ENCODE measurements at places on chromosomes 5 and 9. TPM values are rescaled to one million over a fixed set of nuclear protein-coding genes. Genes with fewer than 3 reads are reported as not detected.

DNA sequence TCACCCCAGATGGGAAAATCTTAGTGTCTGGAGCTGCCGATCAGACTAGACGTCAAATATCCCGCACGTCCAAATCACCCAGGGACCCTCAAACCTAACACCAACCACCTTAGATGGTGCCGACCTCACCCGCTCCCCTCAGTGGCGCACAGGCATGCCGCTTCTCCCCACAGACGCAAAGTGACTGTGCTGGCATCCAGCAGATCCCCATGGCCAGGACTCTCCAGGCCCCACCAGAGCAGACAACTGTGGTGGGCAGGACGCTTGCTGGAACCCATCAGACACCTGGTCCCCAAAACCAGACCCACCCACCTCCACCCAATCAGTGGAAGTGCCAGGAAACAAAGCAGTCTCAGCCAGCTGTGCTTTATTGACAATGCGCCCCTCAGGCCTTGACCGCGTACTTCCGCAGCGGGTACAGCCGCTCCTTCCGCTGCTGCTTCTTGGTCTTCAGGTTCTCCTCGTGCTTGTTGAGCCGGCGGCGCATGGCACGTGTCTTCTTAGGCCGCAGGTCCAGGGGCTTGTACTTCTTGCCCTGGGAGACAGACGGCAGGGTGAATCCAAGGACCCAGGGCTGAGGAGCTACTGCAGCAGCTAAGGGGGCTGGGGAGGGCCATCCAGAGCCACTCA is 4.1 kb downstream of the RPL35 start:
- peaks cover 41% of the 10 kb centered on the region for H3K36me3 ChIP-seq
- no peak overlapping the region for H3K27ac ChIP-seq
- H3K4me3 ChIP-seq = no peak overlapping the region
- H3K27me3 ChIP-seq = no peaks in the 10 kb centered on the region
- H3K4me1 ChIP-seq = peaks cover 14% of the 10 kb centered on the region
- DNase-seq = no peak

GRCh38 chr9:90795084-90795483 is 6.5 kb upstream of the SYK start:
- H3K36me3 ChIP-seq = no peaks in the 10 kb centered on the region
- H3K4me1 ChIP-seq = no peaks in the 10 kb centered on the region
- H3K27ac ChIP-seq = no peak overlapping the region
- H3K4me3 ChIP-seq = no peak overlapping the region
- H3K27me3 ChIP-seq = no peaks in the 10 kb centered on the region
- DNase-seq = no peak

DNA sequence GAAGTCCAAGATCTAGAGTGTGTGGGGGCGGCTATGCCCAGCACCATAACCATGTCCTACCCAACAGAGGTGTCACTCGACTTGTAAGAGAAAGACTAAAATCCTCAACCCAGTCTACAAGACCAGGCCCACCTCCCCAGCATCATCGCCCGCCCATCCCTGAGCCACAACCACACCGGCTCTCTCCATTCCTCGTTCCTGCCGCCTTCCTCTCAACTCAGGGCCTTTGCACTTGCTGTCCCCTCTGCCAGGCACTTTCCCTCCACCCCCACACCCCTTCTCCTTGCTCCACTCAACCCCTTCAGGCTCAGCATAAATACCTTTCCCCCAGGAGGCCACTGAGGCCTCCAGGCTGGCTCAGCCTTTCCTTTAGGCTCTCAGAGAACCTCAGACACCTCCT is 69.3 kb downstream of the PAX5 start:
- H3K27me3 ChIP-seq = no peaks in the 10 kb centered on the region
- no peak overlapping the region for H3K27ac ChIP-seq

- DNase-seq = no peak
- no peaks in the 10 kb centered on the region for H3K4me1 ChIP-seq
- no peak overlapping the region for H3K27ac ChIP-seq
- H3K27me3 ChIP-seq = no peaks in the 10 kb centered on the region
- no peak overlapping the region for H3K4me3 ChIP-seq
Observed at GRCh38 chr9:25814023-25814422, 135.8 kb upstream of the TUSC1 start.

DNA sequence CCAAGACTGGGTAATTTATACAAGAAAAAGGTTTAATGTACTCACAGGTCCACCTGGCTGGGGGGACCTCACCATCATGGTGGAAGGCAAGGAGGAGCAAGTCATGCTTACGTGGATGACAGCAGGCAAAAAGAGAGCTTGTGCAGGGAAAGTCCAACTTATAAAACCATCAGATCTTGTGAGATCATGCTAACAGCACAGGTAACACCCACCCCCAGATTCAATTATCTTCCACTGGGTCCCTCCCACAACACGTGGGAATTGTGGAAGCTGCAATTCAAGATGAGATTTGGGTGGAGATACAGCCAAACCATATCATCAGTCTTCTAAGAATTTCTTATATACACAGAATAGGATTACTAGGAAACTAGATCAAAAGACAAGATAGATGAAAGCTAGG is 555.6 kb downstream of the PRR16 start:
- H3K27ac ChIP-seq = no peak overlapping the region
- H3K36me3 ChIP-seq = no peaks in the 10 kb centered on the region
- no peaks in the 10 kb centered on the region for H3K27me3 ChIP-seq
- H3K4me1 ChIP-seq = no peaks in the 10 kb centered on the region
- no peak overlapping the region for H3K4me3 ChIP-seq

GRCh38 chr9:135400496-135400895 is 79.1 kb upstream of the PPP1R26 start:
- H3K4me3 ChIP-seq = no peak overlapping the region
- no peaks in the 10 kb centered on the region for H3K36me3 ChIP-seq
- no peaks in the 10 kb centered on the region for H3K4me1 ChIP-seq
- no peak overlapping the region for H3K27ac ChIP-seq
- H3K27me3 ChIP-seq = no peaks in the 10 kb centered on the region

- DNase-seq = no peak
- no peak overlapping the region for H3K4me3 ChIP-seq
- no peaks in the 10 kb centered on the region for H3K27me3 ChIP-seq
- H3K27ac ChIP-seq = no peak overlapping the region
Observed at GRCh38 chr5:158468444-158468843, 609.5 kb upstream of the CLINT1 start.

DNA sequence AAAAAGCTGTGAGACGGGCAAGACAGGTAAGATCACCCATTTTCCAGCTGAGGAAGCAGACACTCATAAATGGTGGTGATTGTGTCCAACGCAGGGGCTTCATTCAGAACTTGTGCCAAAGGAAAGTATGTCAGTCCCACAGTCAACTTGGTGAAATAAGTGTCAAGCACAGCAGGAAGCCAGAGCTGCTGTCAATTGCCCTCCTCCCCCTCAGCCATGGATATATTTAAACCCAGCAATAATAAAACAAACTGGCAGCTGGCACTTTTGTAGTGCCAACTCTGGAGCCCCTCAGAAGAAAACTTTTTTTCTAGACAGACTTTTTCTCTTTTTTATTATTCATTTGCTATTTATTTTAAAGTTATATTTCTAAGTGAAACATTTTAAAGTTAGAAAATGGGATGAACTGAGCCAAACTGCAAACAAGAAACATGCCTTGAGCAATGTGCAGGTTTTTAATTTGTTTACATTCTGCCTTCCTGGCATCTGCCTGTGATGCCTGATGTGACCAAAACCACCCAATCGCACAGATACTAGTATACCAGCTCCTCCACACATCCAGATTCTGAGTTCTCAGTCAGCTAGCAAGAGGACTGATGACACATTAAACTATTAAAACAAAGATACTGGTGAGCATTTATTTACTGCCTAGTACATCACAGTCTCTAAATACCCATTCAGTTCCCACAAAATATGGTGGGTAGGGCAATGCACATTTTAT is 17.0 kb downstream of the DMAC1 start:
- H3K4me1 ChIP-seq = no peaks in the 10 kb centered on the region
- DNase-seq = no peak
- no peak overlapping the region for H3K27ac ChIP-seq

GRCh38 chr9:71001780-71002386 is 119.5 kb downstream of the TRPM3 start:
- no peaks in the 10 kb centered on the region for H3K27me3 ChIP-seq
- no peak overlapping the region for H3K27ac ChIP-seq
- DNase-seq = no peak
- H3K36me3 ChIP-seq = no peaks in the 10 kb centered on the region

DNA sequence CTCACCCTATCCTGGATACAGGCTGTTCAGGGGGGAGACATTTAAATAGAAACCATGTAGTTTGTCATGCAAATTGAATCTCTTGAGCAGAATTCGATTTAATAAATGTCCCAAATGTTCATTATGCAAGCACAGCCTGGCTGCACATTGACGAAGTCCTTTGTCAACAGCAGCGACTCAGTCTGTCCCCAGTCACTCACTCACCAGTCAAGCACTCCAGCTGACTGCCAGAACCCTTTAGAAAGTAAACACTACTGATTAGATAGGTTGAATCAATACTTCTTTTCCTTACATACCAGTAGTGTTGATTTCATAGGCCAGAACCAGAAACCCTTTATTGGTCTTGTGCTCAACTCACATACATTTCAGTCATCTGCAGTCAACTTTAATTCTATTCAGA is 27.5 kb downstream of the CDH6 start:
- no peaks in the 10 kb centered on the region for H3K36me3 ChIP-seq
- H3K27me3 ChIP-seq = no peaks in the 10 kb centered on the region
- H3K27ac ChIP-seq = no peak overlapping the region
- no peak for DNase-seq
- no peak overlapping the region for H3K4me3 ChIP-seq

GRCh38 chr5:147410496-147411358 is 99.1 kb downstream of the DPYSL3 start:
- H3K4me1 ChIP-seq = peaks cover 24% of the 10 kb centered on the region
- no peak overlapping the region for H3K4me3 ChIP-seq
- H3K36me3 ChIP-seq = peaks cover 22% of the 10 kb centered on the region
- no peaks in the 10 kb centered on the region for H3K27me3 ChIP-seq
- DNase-seq = no peak

GRCh38 chr9:72486594-72486955 is 34.8 kb upstream of the TMC1 start:
- no peak overlapping the region for H3K27ac ChIP-seq
- H3K4me3 ChIP-seq = no peak overlapping the region
- no peaks in the 10 kb centered on the region for H3K27me3 ChIP-seq
- H3K4me1 ChIP-seq = no peaks in the 10 kb centered on the region
- no peaks in the 10 kb centered on the region for H3K36me3 ChIP-seq

- H3K4me1 ChIP-seq = no peaks in the 10 kb centered on the region
- no peaks in the 10 kb centered on the region for H3K36me3 ChIP-seq
- no peak overlapping the region for H3K27ac ChIP-seq
- H3K4me3 ChIP-seq = no peak overlapping the region
- no peak for DNase-seq
Observed at GRCh38 chr5:124725040-124725434, 21.4 kb downstream of the ZNF608 start.

DNA sequence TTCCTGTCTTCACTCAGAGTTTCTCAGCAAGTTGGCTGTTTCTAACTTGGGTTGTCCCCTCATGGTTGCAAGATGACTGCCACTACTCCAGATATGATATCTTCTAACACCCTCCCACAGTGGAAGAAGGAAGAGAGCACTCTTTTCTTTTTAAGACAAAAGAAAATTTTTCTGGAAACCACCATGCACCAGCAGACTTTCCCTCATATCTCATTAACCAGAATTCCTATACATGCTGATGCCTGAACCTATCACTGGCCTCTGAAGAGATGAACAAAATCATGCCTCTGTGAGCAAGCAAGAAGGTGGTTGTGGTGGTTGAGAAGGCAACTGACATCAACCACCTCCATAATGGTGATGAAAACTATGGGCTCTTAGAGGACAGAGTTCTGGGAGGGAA is 56.8 kb downstream of the FEM1C start:
- no peak for DNase-seq
- H3K36me3 ChIP-seq = no peaks in the 10 kb centered on the region
- H3K4me3 ChIP-seq = no peak overlapping the region
- H3K4me1 ChIP-seq = no peaks in the 10 kb centered on the region
- H3K27ac ChIP-seq = no peak overlapping the region
- H3K27me3 ChIP-seq = no peaks in the 10 kb centered on the region

DNA sequence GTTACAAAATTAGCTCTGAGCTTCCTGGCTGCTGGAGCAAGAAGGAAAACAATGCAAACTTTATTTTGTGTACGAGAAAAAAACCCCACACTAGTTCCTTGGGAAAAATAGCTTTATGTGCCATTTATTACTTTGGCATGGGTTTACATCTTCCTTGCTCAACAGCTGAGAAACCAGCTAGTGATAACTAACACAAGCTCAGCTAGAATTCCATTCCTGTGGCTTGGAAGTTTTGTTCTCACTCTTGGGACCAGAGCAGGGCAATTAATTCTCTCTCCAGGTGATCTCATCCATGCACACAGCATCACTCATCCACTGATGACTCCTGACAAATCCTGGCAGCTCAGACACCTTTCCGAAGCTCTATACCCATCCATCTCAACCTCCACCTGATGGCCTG is 104.1 kb downstream of the CRB2 start:
- no peaks in the 10 kb centered on the region for H3K27me3 ChIP-seq
- H3K36me3 ChIP-seq = peaks cover 11% of the 10 kb centered on the region
- H3K27ac ChIP-seq = no peak overlapping the region
- DNase-seq = no peak
- no peak overlapping the region for H3K4me3 ChIP-seq

DNA sequence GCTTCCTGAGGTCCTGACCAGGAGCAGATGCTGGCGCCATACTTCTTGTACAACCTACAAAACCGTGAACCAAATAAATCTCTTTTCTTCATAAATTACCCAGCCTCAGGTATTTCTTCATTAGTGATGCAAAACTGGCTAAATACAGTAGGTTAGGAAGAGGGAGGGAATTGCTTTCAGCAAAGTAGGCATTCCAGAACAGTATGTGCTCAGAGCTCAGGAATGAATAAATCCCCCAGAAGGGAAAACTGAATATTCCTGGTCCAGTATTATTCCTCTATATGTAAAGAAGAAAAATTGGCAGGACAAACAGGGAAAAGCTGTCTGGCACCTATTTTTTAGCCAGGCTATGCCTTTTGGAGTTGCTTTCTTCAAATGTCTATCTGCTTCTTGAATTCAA is 577.1 kb downstream of the PSAT1 start:
- no peak overlapping the region for H3K27ac ChIP-seq
- no peaks in the 10 kb centered on the region for H3K27me3 ChIP-seq
- no peaks in the 10 kb centered on the region for H3K4me1 ChIP-seq
- no peak for DNase-seq
- no peaks in the 10 kb centered on the region for H3K36me3 ChIP-seq
- no peak overlapping the region for H3K4me3 ChIP-seq

The ZNF169 gene
- total RNA-seq = 19.1 TPM

The C5orf58 gene
- total RNA-seq = not detected

The MEIKIN gene
- total RNA-seq = not detected

The HEMGN gene
- not detected for total RNA-seq

The TERT gene
- total RNA-seq = not detected

The TAF11L14 gene
- total RNA-seq = not detected

The MIGA2 gene
- total RNA-seq = 39.9 TPM

The LMBRD2 gene
- 24.5 TPM for total RNA-seq

The TMEM252 gene
- total RNA-seq = not detected

The QRFP gene
- total RNA-seq = not detected

The TMEM215 gene
- 0.75 TPM for total RNA-seq

Data from ascending aorta (tissue), 2 donors.